ENCODE measurements at places on chromosomes 2 and 18.

DNA sequence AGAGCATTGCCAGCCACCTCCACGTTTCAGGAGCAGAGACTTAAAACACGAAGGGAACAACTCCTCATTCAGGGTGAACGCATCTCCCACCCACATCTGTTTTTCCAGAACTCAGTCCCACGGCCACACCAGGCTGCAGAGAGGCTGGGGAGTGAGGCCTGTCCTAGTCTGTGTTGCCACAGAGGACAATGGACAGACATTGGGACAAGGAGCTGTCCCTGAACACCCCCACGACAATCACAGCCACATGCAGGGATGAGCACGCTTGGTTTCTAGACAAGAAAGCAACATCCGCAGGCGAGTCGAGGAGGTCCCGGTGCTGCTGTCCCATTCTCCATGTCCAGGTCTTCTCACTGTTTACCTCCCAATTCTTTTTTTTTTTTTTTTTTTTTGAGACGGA is 167.4 kb downstream of the EIPR1 start:
- no peak for DNase-seq

- peak; percentile 17 for DNase-seq
Measured at GRCh38 chr2:213068676-213069359, 82.6 kb downstream of the IKZF2 start.

- no peak for DNase-seq
Measured at GRCh38 chr2:30325600-30326328, 94.4 kb downstream of the LBH start.

GRCh38 chr2:197024206-197024605 is 97.7 kb upstream of the PGAP1 start:
- no peak for DNase-seq

DNA sequence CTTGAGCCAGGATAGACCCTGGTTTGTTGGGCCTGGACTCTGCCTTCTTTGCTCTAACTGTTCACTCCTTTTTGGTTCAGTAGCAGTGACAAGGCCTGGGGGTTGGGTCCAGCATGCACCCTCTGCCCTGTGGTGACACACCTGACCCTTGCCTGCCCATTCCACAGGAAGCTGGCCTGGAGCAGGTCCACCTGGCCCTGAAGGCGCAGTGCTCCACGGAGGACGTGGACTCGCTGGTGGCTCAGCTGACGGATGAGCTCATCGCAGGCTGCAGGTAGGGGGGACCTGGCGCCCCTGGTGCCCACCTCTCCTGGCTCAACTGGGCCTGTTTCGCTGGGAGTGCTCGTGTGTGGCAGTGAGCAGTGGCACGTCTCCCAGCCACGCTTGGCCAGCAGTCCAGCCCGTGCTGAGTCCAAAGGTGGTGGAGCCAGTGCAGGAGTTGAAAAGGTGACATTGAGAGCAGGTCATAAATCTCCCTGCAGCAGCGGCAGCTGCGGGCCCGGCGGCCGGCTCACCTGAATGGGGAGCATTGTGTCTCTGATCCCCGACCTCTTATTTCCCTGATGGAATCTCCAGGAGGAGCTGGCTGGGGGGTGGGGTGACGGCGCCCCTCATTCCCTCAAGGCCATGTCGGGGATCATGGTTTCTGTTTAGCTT is 102.6 kb downstream of the DYSF start:
- DNase-seq: no peak

DNA sequence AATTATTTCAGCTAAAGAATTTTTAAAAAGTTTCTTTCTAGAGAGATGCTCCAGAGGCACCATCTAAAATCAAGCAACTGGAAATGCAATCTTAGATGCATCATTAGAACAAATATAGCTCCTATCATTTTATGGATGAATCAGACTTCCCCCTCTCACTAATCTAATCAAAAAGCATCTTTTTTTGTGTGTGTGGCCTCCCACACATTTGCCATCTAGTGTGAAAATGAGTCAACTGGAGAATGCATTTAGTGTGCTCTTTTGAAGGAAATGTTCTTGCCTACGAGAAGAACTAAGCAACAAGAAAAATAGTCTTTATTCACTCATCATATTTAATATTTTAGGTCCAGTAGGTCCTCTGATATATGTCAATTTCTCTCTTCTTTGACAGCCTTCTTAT is 39.5 kb upstream of the FIGN start:
- DNase-seq: no peak

DNA sequence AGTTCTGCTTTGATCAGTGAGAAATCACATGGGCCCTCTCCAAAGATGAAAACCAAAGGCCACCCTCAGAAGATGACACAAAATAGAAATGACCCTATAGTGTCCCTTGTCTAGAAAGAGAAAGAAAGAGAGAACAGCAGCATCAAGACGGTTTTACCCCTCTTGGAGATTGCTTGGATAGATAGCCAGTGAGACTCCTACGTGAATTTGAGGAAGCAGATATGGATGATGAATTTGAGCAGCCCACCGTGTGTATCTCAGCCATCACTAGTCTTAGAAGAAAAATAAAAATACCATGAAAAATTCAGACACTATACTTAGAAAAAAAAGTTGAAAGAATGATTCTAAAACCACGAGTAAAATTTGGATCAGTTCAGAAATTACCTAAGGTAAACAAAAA is 329.1 kb upstream of the CNTNAP5 start:
- no peak for DNase-seq

GRCh38 chr2:238643400-238643907 is 204.4 kb upstream of the TWIST2 start:
- no peak for DNase-seq

DNA sequence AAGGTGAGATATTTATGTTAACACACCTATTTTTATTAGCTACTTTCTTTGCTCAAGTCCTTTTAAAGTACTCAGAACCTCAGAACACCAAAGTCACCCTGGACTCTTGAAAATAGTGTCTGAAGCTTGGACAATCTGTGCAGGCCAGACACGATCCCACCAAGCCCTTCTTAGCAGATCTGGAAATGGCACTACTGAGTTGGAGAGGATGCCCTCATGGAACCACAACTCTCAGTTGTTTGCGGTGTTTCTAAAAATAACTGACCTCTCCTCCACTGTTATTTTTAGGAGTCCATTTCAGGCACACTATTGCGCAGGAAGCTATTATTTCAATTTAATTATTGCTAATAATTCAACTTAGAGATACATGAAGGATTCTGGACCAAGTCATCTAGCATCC is 103.5 kb upstream of the ITGB6 start:
- DNase-seq: no peak

GRCh38 chr2:172460780-172461201 is 33.4 kb downstream of the ITGA6 start:
- no peak for DNase-seq

DNA sequence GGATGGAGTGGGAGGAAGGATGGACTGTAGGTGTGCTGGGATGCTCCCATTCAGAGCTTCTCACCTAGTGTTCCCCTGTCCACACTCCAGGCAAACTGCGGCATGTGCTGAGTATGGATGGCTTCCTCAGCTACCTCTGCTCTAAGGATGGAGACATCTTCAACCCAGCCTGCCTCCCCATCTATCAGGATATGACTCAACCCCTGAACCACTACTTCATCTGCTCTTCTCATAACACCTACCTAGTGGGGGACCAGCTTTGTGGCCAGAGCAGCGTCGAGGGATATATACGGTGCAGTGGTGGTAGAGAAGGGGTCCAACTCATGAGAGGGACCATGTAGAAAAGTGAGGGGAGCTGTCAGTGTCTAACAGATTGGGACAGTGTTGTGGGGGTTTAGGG is 20.2 kb downstream of the PLCD4 start:
- no peak for DNase-seq

DNA sequence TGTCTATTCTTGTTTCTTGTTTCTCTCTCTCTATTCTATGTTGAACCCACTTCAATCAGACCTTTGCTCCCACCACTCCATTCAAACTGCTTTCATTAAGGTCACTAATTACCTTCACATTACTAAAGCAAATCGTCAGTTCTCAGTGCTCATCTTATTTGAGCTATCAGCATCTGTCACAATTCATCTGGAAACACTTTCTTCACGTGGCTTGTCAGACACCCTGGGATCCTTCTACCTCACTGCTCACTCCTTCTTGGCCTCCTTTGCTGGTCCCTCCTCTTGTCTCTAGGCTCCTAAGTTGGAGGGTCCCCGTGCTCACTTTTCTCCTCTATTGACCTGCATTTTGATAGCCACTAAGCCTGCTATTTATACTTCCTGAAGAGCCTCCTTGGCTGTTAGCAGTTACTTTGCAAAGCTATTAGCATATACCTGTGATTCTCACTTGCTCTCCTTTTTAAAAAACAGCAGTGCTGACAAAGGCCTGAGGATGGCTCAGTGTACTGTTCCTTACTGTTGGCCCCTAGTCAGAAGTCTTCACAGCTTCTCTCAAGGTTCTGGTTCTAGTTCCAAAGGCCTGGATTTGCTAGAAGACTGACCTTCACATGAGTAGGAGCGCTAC is 80.2 kb downstream of the PLEKHM3 start:
- no peak for DNase-seq

DNA sequence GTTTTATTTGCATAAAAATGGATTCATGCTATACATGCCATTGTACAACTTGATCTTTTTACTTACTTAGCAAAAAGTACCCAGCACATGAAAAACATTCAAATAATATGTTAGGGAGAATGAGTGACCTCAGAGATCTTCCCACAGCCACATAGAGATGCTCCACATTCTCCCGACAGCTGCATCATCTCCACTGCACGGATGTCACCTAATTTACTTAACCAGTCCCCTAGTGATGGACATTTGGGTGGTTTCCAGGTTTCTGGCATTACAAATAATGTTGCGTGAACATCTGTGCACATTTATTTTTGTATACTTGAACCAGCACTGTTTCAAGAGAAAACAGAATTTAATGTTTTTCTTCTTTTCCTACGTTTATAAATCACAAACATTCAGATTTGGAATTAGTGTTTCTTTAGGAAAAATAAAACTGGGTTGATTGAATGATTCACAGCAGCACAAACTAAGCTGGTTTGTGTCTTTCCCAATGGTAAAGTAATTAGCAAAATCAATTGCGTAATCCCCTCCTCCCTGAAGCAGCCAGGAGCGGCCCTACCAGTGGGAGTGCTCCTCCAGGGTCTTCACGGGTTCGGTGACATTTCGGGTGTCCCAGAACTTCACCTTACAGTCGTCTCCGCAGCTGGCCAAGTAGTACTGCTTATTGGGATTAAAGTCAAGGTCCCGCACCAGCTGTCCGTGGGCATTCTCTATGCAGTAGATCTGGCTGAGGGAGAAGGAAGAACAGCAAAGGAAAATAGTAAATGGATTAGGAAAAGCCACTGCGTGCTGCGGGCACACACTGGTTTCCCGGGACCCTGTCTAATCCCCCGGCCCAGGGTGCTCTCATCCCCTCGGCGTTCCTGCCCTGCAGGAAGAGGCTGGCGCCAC is 183.9 kb downstream of the EIPR1 start:
- DNase-seq: no peak

DNA sequence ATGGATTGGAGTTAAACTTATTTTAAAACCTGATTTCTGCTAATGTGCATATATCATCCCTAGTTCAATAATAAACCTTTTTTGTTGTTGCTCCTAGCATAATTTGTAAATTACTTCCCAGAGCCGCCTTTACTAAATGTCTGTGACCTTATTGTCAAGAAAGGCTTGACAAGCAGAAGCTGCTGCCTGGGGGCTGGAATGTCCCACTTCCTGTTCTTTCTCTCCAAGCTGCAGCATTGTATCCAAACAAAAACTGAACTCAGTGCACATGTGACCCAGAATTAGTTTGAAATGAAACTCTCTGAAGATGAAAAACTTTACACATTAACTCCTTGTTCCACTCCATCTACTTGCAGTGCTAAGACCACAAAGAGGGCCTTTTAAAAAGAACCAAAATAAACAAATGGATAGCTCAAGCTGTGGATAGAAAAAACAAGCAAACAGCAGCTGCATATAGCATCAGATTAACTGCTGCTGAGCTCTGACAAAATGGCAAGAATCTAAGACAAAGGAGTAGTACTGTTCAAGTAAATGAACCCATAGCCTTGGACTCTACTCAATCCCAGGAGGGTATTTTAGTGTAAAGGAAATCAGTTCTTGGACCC is 99.8 kb upstream of the NEUROD1 start:
- DNase-seq: peak; percentile 69

- no peak for DNase-seq
Measured at GRCh38 chr2:180523621-180524340, 456.6 kb upstream of the UBE2E3 start.

- no peak for DNase-seq
Measured at GRCh38 chr18:76515576-76515975, 20.5 kb upstream of the ZNF516 start.

DNA sequence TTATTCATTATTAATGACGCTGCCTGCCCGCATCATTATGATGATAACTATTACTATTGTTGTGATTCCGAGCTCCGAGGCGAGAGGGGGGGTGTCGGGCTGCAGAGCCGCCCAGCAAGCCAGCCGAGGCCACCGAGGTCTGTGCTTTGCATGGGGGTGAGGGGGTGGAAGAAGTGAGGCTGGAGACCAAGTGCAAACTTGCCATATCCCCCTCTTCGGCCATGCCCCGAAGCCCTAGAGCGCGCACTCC is 3.6 kb downstream of the BCL11A start:
- peak; percentile 83 for DNase-seq

GRCh38 chr2:96912346-96913116 is 42.7 kb upstream of the SEMA4C start:
- DNase-seq: no peak

DNA sequence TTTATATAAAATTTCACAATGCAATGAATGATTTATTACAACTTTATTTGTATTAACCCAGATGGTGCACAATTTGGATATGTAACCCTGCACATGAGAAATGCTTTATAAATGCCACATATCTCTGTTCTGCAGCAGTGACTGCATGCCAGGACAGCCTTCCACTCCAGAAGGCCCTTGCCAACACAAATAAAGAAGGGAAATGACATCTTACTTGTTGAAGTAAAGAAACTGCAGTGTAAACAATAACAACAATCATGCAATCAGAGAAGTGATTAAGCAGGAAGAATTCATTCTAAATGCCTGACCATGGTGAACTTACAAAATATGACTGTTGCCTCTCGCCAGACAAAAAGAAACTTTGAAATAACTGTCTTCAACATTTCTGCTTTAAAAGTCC is 129.9 kb upstream of the CHST9 start:
- DNase-seq: no peak

GRCh38 chr2:240930096-240930630 is 24.0 kb downstream of the CROCC2 start:
- DNase-seq: no peak

- no peak for DNase-seq
Measured at GRCh38 chr2:11315074-11315705, 29.2 kb downstream of the ROCK2 start.

All from DMS53 (cell line).